NK-92 treated with Interleukin-12 subunit alpha and Interleukin-12 subunit beta, amount 100 ng/mL, for 24 hours (cell line): ENCODE measurements at places on chromosomes 6 and 20.

DNA sequence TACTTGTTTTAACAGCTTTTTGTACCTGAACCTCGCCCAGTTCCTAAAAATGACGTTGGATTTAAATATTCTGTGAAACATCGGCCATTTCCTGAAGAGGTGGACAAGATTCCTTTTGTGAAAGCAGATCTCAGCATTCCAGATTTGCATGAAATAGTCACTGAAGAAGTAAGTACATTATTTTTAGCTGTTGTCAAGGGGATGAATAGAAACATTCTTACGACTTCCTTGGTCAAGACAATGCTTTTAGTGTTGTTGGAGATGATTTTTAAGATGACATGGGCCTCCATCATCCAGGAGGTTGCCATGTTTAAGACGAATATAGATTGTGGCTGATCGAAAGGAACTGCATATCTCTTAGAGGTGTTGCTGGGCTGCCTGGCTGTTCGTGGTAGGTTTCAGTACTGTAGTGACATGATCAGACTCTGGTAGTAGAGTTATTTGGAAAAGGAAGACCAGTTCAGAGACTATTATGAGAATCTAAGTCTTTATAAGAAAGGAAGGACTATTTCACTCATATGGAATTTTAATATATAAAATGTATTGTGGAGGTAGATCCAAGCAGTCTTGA, 29.9 kb upstream of the ADIG start:
- DNase-seq = no peak

GRCh38 chr6:146902846-146903245, 301.4 kb upstream of the STXBP5 start:
- no peak for DNase-seq

DNA sequence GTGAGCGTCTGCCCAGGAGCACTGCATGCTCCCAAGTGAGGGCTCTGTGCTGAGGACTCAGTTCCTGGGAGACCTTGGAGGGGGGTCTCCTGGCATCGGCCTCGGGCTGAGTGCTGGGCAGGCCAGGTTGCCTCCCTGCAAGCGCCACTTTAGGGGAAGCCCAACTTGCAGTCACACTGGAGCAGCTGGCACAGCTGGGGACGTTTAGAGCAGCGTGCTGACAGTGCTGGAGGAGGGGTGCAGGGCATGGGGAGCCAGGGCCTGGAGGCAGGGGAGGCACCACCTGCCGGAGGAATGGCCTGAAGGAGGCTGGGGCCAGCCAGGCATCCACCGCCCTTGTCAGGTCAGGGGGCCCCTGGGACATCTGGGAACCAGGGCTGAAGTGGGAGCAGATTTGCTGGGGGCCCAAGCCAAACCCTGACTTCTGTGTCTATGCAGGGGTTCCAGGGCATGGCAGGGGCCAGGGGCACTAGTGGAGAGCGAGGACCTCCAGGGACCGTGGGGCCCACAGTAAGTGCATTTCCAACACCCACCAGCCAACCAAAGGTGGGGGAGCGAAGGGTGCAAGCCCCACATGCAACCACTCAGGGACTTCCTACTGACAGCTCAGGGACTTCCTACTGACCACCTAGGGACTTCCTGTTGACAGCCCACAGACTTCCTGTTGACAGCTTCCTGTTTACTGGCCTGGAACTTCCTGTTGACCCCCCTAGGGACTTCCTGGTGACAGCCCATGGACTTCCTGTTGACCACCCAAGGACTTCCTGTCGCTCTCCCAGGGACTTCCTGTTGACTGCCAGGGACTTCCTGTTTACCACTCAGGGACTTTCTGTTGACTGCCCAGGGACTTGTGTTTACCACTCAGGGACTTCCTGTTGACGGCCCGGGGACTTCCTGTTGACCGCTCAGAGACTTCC, 33.6 kb downstream of the COL20A1 start:
- DNase-seq = no peak

GRCh38 chr6:136618086-136618485, 67.9 kb upstream of the MAP7 start:
- DNase-seq = no peak

- DNase-seq = no peak
Observed at GRCh38 chr20:34271956-34272355, 30.7 kb downstream of the ASIP start.

DNA sequence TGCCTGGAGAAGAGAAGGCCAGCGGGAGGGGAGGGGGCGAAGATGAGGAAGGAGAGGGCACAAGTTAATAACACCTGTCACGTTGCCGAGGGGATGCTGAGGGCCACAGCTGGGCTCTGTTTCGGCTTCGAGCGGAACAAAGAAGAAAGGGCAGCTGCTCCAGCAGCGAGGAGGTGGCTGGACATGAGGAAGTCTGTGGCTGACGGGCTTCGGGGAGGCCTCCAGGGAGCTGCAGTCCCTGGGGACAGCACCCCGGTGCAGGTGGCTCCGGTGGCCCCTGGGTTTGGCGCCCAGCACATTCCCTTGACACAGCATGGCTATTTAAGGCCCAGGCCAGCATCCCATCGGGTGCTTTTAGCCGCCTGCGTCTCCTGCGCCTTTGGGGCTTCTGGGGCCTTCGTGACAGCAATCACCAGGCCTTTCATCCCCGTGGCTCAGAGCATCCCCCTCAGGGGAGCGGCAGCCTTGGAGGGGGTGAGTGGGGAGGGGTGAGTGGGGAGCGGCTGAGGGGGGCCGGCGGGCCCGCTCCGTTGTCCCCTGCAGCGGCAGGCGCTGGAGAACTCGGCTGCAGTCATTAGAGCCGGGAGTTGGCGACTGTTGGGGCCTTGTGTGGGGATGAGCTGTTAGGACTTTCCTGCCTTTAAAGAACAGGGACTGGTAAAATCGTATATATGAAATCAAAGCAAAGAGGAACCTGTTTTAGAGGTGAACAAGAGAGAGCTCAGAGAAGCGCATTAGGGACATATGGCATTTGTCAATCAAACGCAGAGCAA, 99.0 kb downstream of the TMEM242 start:
- no peak for DNase-seq

DNA sequence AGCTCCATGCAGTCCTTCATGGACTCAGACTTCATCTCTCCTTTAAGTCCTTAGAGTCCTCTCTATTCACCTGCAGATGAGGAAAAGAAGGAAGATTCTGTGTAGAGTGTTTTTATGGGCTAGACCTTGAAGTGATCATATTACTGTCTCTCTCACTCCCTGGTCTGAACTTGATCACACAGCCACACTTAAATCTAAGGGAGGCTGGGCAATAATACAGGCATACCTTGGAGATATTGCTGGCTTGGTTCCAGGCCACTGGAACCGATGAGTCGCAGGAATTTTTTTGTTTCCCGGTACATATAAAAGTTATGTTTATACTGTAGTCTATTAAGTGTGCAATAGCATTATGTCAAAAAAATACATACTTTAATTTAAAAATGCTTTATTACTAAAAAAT, 59.2 kb upstream of the FOXO3 start:
- DNase-seq = no peak

DNA sequence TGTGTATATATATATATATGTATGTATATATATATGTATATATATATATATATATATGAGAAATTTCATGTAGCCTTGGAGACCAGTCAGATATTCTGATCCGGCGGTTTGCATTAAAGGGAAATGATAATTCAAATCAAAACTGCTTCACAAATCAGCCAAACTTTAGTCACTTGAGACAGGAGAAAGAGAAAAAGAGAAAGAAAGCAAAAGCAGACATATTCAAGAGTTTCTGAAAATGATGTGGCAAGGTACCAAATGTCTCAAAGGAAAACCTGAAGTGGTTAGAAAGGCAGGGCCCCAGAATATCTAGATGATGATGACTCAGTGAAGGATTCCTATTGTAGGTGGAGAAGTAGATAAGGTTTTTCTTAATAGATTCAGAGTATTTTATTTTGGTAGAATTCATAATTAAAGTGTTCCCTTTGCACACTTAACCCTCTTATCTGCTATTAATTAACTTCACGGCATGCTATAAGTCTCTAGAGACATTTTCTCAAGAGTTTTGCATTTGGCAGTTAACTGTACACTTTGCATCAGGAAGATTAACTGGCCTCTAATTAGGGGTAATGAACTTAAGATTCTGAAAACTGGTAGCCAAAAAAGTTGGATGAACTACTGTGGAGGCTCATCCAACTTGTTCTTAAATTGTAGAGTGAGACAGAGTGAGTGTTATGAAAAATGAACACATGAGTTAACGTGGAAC, 50.1 kb upstream of the ASF1A start:
- no peak for DNase-seq

GRCh38 chr6:15501826-15502445, 160.9 kb downstream of the DTNBP1 start:
- DNase-seq = no peak

- DNase-seq = no peak
Observed at GRCh38 chr6:157561414-157561790, 180.4 kb downstream of the ZDHHC14 start.

- DNase-seq = no peak
Observed at GRCh38 chr6:132919045-132919860, 104.9 kb downstream of the RPS12 start.

GRCh38 chr6:8940356-8940755, 505.0 kb upstream of the SLC35B3 start:
- DNase-seq = no peak

- no peak for DNase-seq
Observed at GRCh38 chr6:90098001-90098531, 198.6 kb downstream of the BACH2 start.

GRCh38 chr20:53866794-53867740, 203.3 kb downstream of the BCAS1 start:
- DNase-seq = no peak

DNA sequence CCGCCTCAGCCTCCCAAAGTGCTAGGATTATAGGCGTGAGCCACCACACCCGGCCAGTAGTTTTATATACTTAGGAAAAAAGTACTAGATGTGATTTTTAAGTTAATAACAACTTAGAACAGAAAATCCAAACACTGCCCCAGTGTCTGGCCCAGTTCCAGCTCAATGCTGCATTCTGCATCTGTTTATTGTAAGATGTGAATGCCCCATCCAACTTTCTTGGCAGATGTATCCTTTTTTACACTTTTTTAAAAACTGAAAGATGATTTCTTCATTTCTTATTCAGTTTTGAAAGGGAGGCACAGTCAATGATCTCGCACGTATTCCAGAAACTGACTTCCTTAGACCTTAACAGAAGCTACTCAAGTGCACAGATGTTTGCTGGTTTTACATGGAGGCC, 85.6 kb upstream of the SRSF6 start:
- no peak for DNase-seq

- DNase-seq = no peak
Observed at GRCh38 chr6:161837854-161838253, 564.0 kb upstream of the AGPAT4 start.

- no peak for DNase-seq
Observed at GRCh38 chr20:48131581-48131980, 346.3 kb upstream of the SULF2 start.

DNA sequence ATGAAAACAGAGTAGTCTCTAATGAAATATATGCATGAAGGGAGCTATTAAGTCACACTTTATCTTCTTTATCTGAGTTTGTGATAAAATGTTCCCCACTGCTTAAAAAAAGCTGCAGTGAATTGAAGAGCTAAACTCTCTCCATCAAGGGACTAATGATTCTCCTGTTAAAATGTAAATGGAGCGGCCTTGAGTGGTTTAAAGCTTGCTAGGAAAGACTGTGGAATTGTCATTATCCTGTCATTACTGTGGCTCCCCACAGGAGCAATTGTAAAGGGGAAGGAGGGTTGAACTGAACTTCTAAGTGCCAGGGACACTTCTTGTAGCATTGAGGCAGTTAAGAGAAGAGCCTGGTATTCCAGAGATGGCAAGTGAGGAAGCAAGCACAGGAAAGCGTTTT, 17.3 kb upstream of the CNR1 start:
- DNase-seq = no peak

DNA sequence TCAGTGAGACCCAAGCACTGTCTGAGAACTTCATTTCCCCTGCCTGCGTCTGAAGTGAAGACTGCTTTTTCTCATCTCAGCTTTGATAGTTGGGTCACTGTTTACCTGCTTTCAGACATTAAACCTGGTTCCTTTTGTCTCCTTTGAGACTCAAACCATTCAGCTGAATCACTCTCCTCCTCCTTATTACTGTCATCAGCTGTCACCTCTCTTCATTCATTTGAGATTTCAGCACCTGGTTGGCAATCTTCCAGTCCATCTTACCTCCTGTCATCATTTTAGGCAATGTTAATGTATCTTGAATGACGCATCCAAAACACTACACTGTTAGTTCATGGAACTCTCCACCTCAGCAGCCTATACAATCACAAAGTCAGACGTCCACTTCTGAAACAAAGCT, 34.3 kb upstream of the SOX4 start:
- DNase-seq = no peak

- DNase-seq = no peak
Observed at GRCh38 chr20:57652606-57653545, 32.6 kb upstream of the ZBP1 start.

DNA sequence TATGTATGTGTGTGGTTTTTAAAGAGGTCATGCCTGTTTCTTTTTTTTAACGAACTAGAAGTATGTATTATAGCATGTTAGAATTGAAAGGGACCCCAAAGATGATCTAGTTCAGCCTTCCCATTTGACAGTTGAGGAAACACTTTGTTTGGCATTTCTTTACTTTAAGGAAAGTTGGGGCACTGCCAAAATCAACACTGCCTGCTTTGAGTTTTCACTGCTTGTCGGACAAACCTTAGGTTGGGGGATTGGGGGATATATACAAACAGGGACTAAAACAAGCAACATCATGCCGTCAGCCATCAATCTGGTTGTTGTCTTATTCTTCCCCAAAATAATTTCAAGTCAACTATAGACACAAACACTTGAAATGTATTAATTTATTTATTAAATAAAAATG, 14.1 kb upstream of the CALHM6 start:
- no peak for DNase-seq

GRCh38 chr6:168663041-168663440, 222.1 kb downstream of the SMOC2 start:
- DNase-seq = no peak

- no peak for DNase-seq
Observed at GRCh38 chr6:168035661-168036545, 38.4 kb downstream of the KIF25 start.

DNA sequence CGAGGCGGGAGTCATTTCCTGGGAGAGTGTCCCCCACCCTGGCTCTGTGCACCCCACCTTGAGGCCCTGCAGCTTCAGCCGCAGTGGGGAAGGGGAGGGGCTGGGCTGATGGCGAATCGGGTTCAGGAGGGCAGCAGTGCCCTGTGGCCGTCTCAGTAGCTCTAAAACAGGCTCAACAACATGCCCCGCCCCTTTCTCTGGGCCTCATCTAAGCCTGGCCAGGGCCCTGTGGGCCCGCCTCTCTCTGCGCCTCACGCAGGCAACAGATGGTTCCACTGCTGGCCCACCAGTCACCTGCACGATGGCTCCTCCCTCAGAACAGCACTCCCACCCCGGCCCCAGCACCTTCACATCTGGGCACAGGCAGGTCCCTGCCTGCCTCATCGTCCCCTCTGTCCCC, 30.2 kb downstream of the CHRNA4 start:
- DNase-seq = no peak

DNA sequence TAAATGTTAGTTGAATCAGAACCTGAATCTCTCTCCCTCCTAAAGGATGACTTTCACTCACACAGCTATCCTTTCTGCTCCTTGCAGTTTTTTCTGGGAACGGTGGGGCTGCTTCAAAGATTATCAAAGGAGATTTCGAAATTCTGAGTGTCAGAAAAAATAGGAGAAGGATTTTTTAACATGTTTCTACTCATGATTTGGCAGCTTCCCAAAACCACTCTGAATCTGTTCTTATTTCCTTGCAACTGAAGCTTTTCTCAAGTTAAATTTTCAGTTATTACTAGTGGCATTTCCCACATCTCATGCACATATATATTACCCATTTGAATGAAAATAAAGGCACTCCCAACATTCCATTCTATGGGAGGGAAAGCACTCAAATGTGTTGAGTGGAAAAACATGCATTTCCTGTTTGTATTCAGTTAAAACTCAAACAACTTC, 123.6 kb downstream of the LCA5 start:
- no peak for DNase-seq

GRCh38 chr6:168844821-168845609, 404.0 kb downstream of the SMOC2 start:
- DNase-seq = no peak
